ENCODE measurements at places on chromosomes 2 and 18. TPM values are rescaled to one million over a fixed set of nuclear protein-coding genes. Genes with fewer than 3 reads are reported as not detected.

BMP10 gene
- total RNA-seq = not detected

DNA sequence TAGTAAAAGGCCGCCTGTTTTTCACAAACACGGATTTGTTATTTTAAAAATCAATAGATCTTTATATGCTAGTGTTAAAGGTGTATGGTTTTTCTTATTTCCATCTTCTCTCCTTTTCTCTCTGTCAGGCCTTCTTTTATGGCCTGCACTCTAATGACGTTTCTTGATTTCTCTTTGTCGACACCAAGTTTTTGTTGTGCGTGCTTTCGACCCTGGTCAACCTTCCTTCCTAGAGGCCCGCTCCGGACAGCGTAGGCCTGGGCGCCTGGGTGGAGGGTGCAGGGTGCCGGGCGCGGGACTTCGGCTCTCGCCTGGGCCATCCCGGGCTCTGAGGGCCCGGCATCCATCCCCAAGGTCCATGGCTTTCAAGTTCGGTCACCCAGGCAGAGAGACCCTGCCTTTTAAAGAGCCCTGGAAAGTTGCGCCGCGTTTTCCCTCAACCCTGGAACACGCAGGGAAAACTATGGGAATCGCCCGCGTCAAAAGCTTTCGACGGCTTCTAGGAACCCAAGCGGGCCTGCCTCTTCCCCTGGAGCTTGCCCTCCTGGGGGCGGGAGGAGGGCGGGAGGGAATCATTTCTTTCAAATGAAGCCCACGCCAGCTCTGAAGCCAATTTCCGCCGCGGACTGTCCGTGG, 4.1 kb upstream of the SATB2 start:
- DNase-seq = no peak

GRCh38 chr2:220243571-220243970, 616.1 kb downstream of the SLC4A3 start:
- no peak for DNase-seq

GRCh38 chr18:2532797-2533196, 38.5 kb downstream of the METTL4 start:
- DNase-seq = no peak

GRCh38 chr2:56379066-56379465, 195.3 kb downstream of the CCDC85A start:
- no peak for DNase-seq

DNA sequence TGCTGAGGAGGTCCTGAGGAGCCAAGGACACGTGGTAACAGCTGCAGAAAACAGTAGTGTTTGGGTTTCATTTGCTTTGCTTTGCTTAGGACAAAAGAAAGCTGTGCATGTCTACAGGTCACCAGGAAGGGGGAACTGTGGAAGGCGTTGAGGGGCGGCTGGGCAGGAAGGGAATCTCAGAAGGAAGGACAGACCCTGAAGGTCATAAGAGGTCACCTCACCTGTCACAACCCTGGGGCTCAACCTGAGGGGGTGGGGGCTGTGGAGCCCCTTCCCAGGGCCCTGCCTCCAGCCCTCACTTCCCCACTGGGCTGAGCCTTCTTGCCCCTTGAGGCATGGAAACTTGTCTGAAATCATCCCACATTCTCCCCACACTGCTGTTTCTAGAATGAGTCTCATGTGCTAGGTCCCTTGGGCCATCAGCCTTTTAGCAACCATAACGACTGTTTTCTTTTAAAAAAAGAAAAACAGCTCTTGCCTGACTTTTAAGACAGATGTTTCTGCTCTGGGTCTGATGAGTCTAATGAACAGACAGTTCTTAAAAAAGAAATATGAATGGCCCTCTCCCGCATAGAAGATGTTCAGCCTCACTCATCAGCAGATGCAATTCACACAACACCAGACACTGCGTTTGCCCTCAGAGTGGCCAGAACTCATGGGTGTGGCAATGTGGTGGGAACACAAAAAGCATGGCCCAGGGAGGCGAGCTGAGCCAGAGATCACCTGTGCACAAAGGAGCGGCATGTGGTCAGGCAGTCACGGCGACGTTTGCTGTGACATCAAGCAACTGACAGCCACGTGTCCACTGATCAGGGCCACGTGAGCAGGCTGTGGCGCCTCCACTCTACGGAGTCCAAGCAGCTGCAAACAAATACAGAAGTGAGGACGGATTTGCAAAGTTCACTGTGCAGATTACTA, 84.0 kb downstream of the SEPTIN10 start:
- DNase-seq = no peak

CFAP221 gene
- 2.1 TPM for total RNA-seq
